ENCODE measurements at places on chromosomes 3 and 15.

GRCh38 chr15:84761607-84762131 is 13.3 kb downstream of the ZNF592 start:
- no peak for DNase-seq

- no peak for DNase-seq
Observed at GRCh38 chr15:60414016-60414682, 16.4 kb upstream of the ANXA2 start.

- DNase-seq, result no peak
Observed at GRCh38 chr3:134652409-134652831, 1.6 kb upstream of the KY start.

GRCh38 chr3:56411166-56411565 is 57.1 kb downstream of the ERC2 start:
- DNase-seq, result no peak

- DNase-seq, result no peak
Observed at GRCh38 chr15:73331991-73332925, 36.5 kb downstream of the HCN4 start.

DNA sequence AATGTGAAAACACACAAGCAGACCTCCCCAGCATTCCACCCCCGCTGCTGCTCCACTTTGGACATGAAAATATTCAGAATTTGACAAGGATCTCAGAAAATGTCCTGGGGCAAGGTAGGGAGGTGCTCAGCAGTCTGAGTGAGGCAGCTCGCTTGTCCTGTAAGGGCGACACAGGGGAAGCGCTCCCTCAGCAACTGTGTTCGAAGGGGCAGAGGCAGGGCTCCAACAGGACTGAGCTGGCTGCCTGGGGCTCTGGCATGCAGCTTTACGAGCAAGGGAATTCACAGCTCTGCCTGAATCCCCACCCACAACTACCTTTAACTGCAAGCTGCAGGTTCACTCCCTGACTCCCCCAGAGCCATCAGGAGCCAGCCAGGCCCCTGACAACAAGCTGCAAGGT is 287.0 kb upstream of the LYSMD4 start:
- no peak for DNase-seq

DNA sequence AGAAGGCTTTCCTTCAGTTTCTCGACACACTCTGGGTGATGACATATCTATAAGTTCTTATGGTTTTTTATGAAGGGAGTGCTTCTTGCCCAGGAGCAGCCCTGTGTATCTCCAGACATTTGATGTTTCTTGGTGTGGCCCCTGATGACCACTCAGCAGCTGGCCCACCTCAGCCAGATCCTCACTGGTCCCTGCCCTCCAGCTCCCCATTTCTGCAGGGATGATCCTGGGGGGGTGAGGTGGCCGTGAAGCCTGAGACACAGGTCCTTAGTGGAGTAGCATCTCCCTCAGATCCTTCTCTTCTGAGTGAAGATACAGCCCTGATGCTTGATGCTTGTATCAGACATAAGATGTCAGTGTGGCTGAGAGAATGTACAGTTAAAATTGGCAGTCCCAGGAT is 127.7 kb downstream of the LRRC3B start:
- no peak for DNase-seq

DNA sequence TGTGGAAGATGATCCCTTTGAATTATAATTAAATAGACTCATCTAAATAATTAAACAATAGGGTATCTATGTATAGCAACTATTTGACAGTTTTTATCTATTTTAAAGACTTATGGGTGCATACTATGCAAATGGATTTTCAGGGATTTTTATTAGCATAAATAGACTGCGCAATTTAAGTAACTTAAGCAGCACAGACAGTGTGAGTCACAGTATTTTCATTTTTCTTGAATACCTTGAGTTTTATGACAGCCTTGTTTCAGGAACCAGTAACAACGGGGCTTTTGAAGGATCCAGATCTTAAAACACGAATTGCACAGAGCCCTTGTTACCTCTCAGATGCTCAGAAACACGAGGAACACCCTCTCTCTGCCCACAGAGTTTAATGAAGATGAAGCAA is 175.5 kb upstream of the CD96 start:
- DNase-seq, result no peak

- no peak for DNase-seq
Observed at GRCh38 chr3:98784666-98785600, 21.8 kb downstream of the ST3GAL6 start.

DNA sequence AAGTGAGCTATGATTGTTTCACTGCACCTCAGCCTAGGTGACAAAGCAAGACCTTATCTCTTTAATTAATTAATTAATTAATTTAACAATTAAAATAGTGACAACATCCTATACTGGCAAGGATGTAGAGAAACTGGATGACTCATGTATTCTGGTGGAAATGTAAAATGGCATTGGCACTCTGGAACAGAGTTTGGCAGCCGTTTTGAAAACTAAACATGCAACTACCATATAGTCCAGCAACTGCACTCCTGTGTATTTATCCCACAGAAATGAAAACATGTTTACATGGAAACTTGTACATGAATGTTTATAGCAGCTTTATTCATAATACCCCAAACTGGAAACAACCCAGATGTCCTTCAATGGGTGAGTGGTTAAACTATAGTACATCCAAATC is 56.6 kb downstream of the ANP32A start:
- no peak for DNase-seq

DNA sequence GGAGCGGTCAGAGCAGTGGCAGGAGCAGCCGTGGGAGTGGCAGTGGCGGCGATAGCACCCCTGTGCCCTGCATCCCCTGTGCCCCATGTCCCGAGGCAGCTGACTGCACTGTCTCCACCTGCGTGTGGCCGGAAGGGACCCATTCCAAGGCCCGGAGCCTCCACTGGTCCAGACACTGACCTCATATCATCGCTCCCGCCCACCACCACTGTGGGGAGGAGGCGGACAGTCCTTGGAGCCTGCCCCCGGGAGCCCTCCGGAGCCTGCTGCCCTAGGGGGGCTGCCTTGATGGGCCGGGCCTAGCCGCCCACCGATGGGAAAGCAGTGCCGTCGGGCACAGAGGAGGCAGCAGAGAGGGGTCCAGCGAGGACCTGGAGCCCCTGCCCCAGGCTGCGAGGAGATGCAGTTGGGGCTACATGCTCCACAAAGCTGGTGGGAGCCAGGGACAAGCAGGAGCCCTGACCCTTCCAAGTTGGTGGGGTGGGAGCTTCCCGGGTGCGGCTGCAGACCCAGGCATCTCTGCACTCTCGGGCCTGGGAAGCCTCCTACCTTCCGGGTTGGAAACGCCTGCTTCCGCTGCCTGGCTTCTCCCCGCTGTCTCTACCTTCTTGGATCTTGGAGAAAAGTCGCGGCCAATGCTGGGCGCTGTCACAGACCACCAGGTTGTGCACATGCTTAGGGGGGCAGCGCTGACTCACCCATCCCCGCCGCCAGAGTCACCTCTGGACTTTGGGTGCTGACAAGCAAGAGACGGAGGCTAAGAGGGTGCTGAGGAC is 283.2 kb upstream of the ROBO1 start:
- no peak for DNase-seq

- DNase-seq, result no peak
Observed at GRCh38 chr3:41742121-41742520, 219.8 kb downstream of the ULK4 start.

- DNase-seq, result no peak
Observed at GRCh38 chr15:53721334-53722087, 38.0 kb downstream of the WDR72 start.

- no peak for DNase-seq
Observed at GRCh38 chr3:172101107-172101506, 61.7 kb downstream of the FNDC3B start.

- no peak for DNase-seq
Observed at GRCh38 chr3:154720921-154721320, 290.9 kb upstream of the GPR149 start.

GRCh38 chr3:43659250-43659880 is 31.4 kb upstream of the ABHD5 start:
- DNase-seq, result no peak
